ENCODE measurements at places on chromosomes 3 and 15. TPM values are rescaled to one million over a fixed set of nuclear protein-coding genes. Genes with fewer than 3 reads are reported as not detected.

- DNase-seq, result no peak
Observed at GRCh38 chr3:129595544-129596193, 10.8 kb downstream of the PLXND1 start.

POPDC2 gene
- total RNA-seq, result 0.08 TPM

DNA sequence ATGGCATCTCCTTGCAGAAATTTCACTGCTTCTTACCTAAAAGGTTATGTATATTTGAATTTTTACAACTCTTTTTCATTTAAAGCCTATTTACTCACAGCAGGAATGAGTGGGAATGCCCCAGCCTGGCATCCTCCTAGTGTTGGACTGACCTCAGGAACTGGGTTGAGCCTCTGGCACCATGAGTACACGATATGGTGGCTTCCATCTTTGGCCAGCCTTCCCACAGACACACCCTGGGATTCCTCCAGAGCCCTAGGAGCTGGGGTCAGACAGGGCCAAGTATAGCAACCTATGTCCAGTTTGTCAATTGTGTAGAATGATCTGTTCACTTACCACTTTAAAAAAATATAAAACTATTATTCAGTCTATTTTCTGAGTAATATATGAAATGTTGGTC lies 57.2 kb upstream of the HEG1 start:
- DNase-seq, result no peak

DNA sequence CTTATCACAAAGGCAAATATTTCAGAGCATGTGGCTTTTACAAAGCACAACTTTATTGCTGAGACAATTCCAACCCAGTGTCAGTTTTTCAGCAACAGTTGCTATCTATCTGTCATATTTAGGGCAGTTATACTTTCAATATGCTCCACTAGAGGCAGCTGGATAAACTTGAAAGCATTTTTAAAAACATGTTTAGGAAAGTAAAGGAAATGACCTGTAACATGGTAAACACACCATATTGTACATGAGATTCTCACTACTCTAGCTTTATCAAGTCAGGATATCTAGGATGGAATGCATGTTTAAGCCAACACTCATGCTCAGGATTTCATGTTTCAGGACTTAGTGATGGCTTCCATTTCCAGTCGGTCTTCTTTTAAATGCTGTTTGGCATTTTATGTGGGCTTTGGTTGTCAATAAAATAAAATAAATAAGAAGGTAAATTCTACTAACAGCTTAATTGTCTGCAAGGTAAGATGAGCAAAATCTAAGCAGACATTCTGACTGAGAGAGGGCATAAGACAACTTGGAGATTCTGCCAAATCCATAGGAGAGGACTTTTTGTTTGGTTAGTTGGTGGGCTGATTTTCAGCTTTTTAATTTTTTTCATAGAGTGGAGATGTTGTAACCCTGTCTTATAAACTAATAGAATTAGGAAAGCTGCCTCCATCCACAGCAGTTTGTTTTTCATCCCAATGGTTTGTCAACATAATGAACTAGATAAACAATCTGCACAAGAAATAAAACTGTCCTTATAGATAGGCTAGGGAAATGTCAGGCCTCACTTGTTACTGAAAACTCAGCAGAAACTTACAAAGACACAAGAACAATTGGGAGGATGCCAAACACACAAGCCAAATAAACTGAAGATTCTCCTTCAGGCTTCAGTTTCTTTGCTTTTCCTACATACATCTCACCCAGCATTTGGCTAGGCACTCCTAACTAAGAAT lies 63.4 kb upstream of the CPB1 start:
- no peak for DNase-seq

ACAA1 gene
- 14.1 TPM for total RNA-seq

TGM5 gene
- 0.21 TPM for total RNA-seq

GRCh38 chr3:149299938-149300801 lies 33.3 kb downstream of the TM4SF18 start:
- DNase-seq, result peak; percentile 87

- peak; percentile 86 for DNase-seq
Observed at GRCh38 chr15:33581032-33581431, 270.3 kb downstream of the RYR3 start.

- DNase-seq, result no peak
Observed at GRCh38 chr15:67914537-67915460, 75.0 kb upstream of the RNU6-1 start.

HYAL1 gene
- total RNA-seq, result 1.1 TPM

- DNase-seq, result no peak
Observed at GRCh38 chr3:48528754-48529153, 24.8 kb upstream of the SHISA5 start.

All from SK-MEL-5 (cell line).